Spinal cord (tissue), 10 donors: ENCODE measurements at places on chromosomes 6 and 20. TPM values are rescaled to one million over a fixed set of nuclear protein-coding genes. Genes with fewer than 3 reads are reported as not detected.

KIF25 gene
- not detected for total RNA-seq

EMILIN3 gene
- total RNA-seq = 16.4 TPM

- H3K4me1 ChIP-seq = no peaks in the 10 kb centered on the region
- no peak overlapping the region for H3K4me3 ChIP-seq
- no peak for DNase-seq
- no peaks in the 10 kb centered on the region for H3K36me3 ChIP-seq
- no peaks in the 10 kb centered on the region for H3K27me3 ChIP-seq
Observed at GRCh38 chr6:124371974-124372475, 568.4 kb downstream of the NKAIN2 start.

DNA sequence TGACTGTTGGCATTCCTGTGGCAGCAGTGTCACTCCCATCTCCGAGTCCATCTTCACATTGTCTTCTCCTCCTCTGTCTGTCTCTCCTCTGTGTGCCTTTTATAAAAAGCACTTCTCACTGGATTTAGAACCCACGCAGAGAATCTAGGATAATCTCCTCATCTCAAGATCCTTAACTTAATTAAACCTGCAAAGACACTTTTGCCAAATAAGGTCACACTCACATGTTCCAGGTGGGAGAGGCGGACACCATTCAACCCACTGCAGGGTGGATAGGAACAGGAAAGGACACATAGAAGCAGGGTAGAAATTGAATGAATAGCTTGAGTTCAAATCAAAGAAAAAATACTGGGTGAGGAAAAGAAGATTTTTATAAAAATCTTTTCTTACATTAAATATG, 292.5 kb downstream of the PHACTR1 start:
- no peak for DNase-seq
- peaks cover 9% of the 10 kb centered on the region for H3K4me1 ChIP-seq

DNA sequence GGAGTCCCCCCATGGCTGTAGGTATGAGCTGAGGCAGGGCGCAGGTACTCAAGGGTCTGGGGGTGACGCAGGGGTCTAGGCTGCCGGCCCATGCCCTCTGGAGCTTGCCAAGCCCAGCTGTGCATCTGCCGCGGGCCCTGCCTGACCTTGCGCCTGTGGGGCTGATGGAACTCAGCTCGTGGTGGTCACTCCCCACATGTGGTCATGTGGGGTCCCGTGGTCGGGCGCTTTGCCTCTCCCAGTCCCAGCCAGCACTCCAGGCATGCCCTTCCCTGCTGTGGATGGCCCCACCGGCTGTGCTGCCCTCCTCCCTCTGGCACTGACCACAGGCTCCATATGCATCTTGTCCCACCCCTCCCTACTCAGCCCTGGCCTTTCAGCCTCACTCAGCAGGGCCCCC, 57.3 kb downstream of the RPP40 start:
- DNase-seq = no peak
- H3K36me3 ChIP-seq = peaks cover 44% of the 10 kb centered on the region
- no peaks in the 10 kb centered on the region for H3K4me1 ChIP-seq
- no peaks in the 10 kb centered on the region for H3K27me3 ChIP-seq
- no peak overlapping the region for H3K4me3 ChIP-seq

DNA sequence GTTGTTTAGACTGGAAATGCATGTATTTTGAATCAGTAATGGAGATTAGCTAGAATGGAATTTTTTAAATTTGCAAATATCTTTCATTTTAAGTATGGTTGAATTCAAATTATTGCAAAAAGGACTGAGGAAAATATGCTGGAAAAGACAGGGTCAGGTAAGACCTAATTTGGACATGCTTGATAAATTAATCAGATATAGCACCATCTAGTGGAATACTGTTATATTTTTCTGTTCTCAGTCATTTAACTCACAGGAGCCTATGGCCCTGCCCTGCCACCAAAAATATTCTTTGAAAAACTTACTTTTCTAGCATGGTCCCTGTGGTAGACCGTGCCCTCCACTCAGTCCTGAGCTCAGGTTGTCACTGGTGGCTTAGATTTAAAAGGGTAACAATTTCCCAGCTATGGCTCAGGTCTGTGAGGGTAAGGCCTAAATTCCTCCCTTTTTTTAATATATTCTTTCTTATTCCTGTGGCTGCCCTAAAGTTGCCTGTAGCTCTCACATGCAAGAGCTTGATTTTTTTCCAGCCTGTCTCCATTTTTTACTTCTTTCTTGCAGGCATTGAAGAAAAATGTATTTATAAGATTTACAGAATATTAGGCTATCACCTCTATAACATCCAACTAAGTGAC, 25.3 kb upstream of the KIAA1586 start:
- peak; percentile 74 for DNase-seq
- H3K27ac ChIP-seq = no peak overlapping the region
- no peaks in the 10 kb centered on the region for H3K27me3 ChIP-seq
- H3K4me3 ChIP-seq = no peak overlapping the region

- H3K36me3 ChIP-seq = no peaks in the 10 kb centered on the region
Observed at GRCh38 chr20:45358282-45359068, 4.5 kb upstream of the SYS1 start.

- H3K36me3 ChIP-seq = no peaks in the 10 kb centered on the region
- no peaks in the 10 kb centered on the region for H3K4me1 ChIP-seq
- H3K27ac ChIP-seq = no peak overlapping the region
- no peak for DNase-seq
- H3K4me3 ChIP-seq = no peak overlapping the region
- H3K27me3 ChIP-seq = no peaks in the 10 kb centered on the region
Observed at GRCh38 chr6:143759666-143760065, 81.9 kb downstream of the PHACTR2 start.

GRCh38 chr6:12064131-12064530, 52.0 kb downstream of the HIVEP1 start:
- H3K4me3 ChIP-seq = no peak overlapping the region
- H3K27ac ChIP-seq = no peak overlapping the region

DNA sequence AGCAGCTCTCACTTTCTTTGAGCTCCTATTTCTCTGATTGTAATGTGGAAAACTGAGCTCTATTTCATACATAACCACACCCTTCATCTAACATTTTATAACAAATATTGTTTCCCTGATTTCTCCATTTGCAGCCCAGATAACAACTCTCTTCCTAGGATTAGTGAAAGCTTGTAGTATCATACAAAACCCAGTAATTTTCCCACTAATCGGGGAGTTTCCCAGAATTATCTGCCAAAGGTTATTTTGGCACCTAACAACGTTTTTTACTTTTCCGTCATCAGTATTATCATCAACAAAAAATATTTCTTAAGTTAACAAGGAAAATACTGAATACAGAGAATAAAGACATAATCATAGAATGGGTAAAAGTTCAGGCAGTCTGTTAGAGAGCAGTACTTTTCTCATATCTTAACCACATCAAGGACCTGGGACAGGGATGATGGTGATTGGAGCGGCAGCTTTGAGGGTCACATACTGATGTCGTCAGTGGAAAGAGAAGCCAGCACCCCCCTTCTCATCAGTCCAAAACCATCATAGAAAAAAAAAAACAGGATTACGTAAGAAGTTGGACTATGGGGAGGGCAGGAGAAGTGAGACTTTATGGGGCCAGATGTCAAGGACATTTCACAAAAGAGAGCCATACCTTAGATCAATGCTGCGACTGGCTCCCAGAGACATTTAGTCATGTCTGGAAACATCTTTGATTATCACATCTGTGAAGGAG, 166.1 kb upstream of the TNFAIP3 start:
- H3K4me3 ChIP-seq = no peak overlapping the region
- H3K27me3 ChIP-seq = no peaks in the 10 kb centered on the region
- no peaks in the 10 kb centered on the region for H3K36me3 ChIP-seq
- no peaks in the 10 kb centered on the region for H3K4me1 ChIP-seq
- DNase-seq = no peak

- H3K4me1 ChIP-seq = no peaks in the 10 kb centered on the region
- no peak for DNase-seq
- no peaks in the 10 kb centered on the region for H3K27me3 ChIP-seq
- no peaks in the 10 kb centered on the region for H3K36me3 ChIP-seq
- H3K4me3 ChIP-seq = no peak overlapping the region
Observed at GRCh38 chr6:156701966-156702365, 75.2 kb upstream of the ARID1B start.
